ENCODE measurements at places on chromosomes 2 and 18.

- no peak for DNase-seq
Observed at GRCh38 chr18:79940814-79941472, 10.5 kb downstream of the SLC66A2 start.

GRCh38 chr18:58578321-58578720 is 50.6 kb downstream of the ALPK2 start:
- no peak for DNase-seq

DNA sequence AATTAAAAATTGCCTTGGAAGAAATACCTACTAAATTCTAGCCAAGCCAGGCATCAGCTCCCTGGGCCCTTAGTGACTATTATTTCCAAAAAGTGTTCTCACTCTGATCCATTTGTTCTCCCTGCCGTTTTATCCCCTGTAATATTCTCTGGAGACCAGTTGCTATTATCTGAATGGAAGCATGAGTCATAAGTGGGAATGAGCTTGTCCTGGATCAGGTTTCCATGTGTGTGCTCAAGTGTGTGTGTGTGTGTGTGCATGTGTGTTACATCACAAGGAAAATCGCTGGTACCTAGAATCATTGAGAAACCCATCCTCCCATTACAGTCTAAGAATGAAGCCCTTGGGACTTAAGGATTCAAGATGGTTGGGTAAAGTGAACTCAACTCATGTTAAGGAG is 130.3 kb upstream of the CXCR4 start:
- no peak for DNase-seq

DNA sequence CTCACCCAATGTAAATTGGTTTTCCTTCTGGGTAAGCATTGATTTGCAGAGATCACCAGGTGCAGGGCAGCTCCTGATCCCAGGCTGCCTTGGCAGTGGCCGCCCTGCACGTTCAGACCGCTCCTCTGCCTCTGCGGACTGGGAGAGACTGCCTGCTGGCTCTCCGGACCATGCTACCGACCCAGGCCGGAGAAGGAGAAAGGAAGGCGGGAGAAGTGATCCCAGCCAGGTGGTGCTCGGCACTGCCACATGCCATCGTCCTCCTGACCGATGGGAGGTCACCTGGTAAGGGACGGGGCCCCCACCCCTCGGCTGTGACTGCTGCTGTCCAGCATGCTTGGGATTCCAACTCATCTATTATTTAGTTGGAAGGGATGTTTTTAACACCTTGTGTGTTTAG is 108.1 kb upstream of the POU3F3 start:
- no peak for DNase-seq

DNA sequence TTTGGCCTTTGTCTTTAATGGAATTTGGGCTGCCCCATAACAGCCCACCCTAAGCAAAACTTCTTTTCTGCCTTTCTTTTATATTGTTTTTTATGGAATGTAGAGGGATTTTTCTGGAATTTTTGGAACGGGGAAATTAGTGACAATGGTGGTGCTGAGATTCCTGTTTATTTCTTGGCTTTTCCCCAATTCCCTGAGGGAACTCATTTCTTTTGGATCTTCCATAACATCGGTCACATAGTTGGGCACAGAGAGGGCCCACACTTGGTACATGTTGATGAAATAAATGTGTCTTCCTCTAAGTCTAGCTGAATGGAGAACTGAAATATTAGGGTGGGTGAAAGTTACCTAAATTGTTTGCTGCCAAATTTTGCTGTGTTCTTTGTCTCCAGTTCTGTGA is 191.6 kb upstream of the TNP1 start:
- DNase-seq = no peak

- no peak for DNase-seq
Observed at GRCh38 chr18:34821669-34822210, 111.6 kb downstream of the DTNA start.

DNA sequence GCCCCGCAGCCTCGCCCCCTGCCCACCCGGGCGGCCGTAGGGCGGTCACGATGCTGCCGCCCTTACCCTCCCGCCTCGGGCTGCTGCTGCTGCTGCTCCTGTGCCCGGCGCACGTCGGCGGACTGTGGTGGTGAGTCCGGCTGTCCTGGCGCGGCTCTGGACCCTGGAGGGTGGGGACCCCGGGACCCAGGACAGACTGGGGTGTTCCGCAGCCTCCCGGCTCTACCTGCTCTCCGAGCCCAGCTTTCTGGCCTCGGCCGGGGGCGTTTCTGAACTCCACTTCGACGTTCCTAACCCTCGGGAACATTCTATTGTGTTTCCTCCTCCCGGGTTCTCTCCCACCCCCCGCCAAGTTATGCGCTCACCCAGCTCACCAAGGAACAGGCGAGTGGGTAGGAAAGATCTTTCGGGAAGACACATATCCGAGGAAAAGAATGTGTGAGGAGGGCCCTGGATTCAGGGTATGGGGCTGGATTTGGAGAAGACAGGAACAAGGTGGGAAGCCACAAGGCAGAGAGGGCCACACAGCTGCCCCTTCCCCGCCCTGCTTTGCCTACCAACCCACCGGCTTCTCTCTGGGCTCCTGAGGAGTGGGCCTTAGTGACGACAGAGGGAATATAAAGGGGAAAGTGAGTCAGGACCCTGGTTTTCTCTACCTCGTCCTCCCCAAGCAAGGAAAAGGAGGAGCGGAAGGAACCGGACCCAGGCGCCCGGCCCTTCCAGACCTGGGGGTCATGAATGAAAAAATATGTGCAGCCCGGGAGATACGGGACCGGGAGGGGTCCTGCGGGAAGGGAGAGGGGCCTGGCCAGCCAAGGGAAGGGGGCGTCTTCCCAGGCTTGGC is 605 bp downstream of the WNT6 start:
- DNase-seq = no peak

DNA sequence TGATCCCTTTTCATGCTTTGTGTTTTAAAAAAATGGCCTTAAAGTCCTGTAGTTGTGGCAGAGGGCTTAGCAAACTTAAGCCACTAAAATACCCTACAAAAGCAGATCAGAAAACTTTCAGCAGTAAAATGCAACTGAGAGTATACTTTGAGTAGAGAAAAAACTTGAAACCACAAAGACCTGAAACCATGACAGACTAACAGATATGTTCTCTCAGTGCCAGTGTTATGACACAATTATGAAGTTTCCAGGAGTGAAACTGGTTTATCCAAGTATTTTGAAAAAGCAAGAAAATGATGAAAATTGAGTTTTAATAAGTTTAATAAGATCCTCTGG is 74.5 kb downstream of the SPRED2 start:
- DNase-seq = no peak

DNA sequence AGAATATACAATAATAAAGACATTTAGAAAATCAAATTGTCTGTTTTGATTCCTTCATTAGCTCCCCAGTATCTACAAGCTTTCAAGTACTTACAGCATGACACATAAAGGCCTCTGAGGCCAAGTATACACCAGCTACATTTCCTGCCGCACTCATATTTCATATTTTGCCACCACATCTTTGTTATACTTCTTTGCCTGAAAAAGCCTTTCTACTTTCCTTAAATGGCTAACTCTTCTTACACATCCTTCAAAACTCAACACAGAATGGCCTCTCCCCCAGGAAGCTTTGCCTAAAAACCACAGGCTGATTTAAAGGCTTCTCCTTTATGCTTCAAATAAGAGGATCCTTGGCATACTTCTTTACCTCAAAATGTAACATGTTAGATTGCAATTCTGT is 4.5 kb downstream of the STK17B start:
- DNase-seq = no peak

GRCh38 chr18:48806551-48807261 is 144.1 kb downstream of the SMAD7 start:
- peak; percentile 77 for DNase-seq

- no peak for DNase-seq
Observed at GRCh38 chr2:119429225-119429981, 2.3 kb upstream of the TMEM37 start.

GRCh38 chr2:19709553-19709952 is 192.2 kb downstream of the TTC32 start:
- DNase-seq = no peak

- no peak for DNase-seq
Observed at GRCh38 chr2:109157563-109158105, 28.6 kb downstream of the SH3RF3 start.

GRCh38 chr2:195486987-195487644 is 169.9 kb upstream of the SLC39A10 start:
- DNase-seq = no peak

GRCh38 chr2:166926657-166927056 is 38.4 kb downstream of the XIRP2 start:
- no peak for DNase-seq

DNA sequence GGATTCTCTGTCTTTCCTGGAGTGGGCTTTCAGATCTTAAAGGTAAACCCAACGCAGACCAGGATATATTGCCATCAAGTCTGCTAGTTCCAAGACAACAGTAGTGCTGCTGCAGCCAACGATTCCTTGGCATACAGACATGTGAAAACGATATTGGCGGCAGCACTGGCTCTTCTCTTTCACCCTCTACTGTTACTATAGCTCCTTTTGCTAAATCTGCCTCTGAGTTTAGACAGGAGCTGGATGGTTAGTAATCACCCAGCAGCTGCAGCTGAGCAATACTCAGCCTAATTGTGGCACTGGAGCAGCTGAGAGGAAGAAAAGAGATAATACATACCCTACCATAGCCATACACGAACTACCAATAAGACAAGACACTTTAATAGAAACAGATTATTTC is 4.0 kb downstream of the YES1 start:
- DNase-seq = no peak

GRCh38 chr18:79756826-79757225 is 40.9 kb upstream of the KCNG2 start:
- DNase-seq = no peak

GRCh38 chr2:71546275-71546638 is 92.9 kb downstream of the DYSF start:
- DNase-seq = no peak

DNA sequence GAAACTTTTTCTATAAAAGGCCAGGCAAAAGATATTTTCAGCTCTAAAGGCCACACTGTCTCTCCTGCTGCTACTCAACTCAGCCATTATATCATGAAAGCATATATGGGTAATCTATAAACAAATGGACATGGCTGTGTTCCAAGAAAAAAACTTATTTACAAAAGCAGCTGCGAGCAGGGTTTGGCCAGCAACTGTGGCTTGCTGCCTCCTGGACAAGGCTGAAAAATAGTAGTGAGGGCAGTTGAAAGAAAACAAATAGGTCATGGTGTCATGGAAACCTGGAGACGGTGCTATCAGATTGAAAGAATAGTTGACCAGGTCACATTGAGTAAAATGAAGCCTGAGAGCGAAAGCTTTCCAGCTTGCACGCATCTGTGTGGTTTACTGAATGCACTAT is 89.2 kb upstream of the LRATD1 start:
- no peak for DNase-seq

DNA sequence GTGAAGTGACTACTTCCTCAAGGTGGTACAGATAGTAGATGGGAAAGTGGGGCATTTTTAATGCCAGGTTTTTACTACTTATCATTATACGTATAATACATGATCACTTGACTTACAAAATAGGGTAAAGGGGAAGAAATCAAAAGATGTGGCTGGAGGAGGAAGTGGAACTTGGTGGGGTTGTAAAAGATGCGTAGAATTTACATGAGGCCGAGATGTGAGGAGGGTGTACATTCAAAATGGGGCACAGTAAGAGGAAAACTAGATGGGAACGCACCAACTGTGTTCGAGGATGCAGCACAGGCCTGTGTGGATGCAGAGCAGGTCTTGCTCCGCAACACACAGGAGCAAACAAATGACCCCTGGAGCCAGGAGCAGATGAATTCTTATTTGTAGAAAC is 403.3 kb downstream of the TXNL1 start:
- no peak for DNase-seq

GRCh38 chr18:79613186-79613931 is 66.2 kb upstream of the CTDP1 start:
- no peak for DNase-seq
